BE2C (cell line): ENCODE measurements at places on chromosomes 13 and 19.
A peak's percentile ranks its signal among the peaks of the same experiment; 100 is the strongest.

DNA sequence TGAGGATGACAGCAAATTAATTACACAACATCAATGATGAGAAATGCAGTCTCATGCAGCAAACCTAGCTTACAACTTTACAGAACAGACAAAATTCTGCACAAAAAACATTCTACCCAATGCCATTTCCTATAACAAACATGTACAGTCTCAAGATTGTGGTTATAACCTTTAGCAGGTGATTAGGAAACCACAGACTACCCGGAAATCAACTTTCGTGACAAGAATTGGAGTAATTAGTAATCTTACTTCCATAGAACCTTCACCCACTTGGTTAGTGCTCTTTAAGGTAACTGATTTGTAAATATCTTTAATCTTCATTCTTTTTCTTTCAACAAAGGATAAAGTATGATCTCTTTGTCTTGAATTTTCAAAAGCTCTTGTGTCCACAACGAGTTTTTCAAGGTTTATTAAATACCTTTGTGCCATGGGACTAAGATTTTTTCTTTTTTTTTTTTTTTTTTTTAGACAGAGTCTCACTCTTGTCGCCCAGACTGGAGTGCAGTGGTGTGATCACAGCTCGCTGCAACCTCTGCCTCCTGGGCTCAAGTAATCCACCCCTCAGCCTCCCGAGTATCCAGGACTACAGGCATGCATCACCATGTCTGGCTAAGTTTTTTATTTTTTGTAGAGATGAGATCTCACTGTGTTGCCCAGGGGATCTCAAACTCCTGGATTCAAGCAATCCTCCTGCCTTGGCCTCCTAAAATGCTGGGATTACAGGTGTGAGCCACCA, 78.8 kb downstream of the MAP4K1 start:
- no peak for DNase-seq

DNA sequence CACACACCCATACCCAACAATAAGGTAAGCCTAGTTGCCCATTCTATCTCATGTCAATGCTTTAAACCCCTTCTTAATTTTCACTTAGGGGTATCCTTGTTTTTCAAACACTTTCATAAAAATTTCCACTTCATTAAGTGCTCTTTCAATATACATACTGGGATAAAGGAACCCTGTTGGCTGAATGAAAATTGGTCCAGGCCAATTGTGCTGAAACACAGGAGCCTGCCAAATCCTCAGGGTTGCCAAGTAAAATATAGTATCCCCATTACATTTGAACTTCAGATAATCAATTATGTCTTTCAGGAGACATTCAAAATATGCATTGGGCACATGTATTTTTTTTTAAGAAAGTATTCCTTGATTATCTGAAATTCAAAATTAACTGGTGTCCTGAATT, 1131.1 kb downstream of the SLITRK1 start:
- no peak for DNase-seq

GRCh38 chr19:49837425-49837824, 13.5 kb upstream of the PTOV1 start:
- no peak for DNase-seq

- DNase-seq, result no peak
These were observed 121.8 kb downstream of the KCTD12 start for GRCh38 chr13:76764429-76764828.

GRCh38 chr13:26950546-26950945, 190.0 kb upstream of the GPR12 start:
- DNase-seq, result no peak

- no peak for DNase-seq
These were observed 121.7 kb downstream of the B3GLCT start for GRCh38 chr13:31321457-31321856.

GRCh38 chr19:17489392-17490030, 19.2 kb downstream of the SLC27A1 start:
- no peak for DNase-seq

DNA sequence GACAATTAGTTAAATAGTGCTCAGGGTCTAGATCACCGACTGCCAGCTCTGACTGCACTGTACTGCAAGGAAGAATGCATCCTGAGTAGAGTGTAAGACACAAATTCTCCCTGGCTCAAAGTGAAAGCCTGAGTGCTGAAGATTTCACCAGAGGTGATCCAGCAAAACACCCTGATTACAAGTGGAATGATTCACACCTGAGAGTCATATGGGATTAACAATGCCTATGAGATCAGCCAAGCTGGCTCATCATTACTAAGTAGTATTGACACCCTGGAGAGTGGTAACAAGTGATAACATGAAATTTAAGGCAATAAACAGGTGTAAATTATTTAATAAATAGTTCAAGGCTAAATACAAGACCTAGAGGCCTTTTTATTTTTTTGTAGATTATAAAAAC, 403.8 kb upstream of the PRR20A start:
- DNase-seq, result no peak

- no peak for DNase-seq
These were observed 15.1 kb downstream of the LHFPL6 start for GRCh38 chr13:39587939-39588338.

DNA sequence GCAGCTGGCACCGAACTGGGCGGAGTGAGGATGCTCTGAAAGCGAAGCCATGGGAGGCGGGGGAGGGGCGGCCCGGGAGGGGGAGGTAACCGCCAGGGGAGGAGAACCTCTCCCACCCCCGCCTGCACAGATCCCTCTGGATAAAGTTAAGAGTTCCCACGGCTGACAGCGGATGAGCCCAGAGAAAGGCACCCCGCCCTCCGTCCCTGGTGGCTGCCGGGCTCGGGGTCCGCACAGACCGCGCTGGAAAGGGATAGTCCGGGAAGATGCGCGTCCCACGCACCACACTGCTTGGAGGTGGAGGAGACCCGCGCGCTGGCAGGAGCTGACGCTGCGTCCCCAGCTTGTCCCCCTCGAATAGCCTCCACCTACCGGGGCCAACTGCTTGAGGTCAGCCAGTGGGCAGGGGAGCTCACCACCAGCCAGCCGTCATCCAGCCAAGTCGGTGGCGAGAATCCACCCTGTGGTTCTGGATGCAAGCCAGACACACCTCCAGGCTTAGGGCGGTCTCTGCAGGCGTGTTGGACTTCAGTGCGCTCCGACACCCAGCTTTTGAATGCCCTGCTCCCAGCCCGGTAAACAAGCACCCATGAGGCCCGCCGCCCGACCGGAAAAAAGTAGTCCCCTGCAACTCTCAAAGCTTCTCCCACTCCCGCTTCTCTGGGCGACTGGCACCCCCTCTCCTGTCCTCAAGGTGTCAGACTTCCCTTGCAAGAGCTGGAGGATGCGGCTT, at the start of gene TRPC4:
TRPC4 (minus strand) TSS at position 17 of the 733 bp plus-strand sequence. CDS start 86,439 bp downstream, outside the sequence.
- peak; percentile 30 for DNase-seq

DNA sequence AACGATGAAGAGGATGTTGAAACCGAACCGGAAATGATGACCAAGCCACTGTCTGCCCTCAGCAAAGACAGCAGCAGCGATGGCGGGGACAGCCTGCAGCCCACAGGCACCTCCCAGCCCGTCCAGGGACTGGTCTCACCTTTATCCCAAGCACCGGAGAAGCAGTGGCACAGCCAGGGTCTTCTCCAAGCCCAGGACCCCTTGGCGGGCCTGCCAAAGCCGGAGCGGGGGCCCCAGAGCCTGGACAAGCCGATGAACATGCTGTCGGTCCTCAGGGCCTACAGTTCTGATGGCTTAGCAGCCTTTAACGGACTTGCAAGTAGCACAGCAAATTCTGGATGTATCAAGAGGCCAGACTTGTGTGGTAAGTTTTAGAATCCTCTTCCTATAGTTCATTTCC, 177.0 kb downstream of the ZNF536 start:
- no peak for DNase-seq

GRCh38 chr19:40363069-40363468, 14.6 kb downstream of the PLD3 start:
- DNase-seq, result no peak

- DNase-seq, result no peak
These were observed 99.7 kb downstream of the STARD13 start for GRCh38 chr13:33185853-33186252.

GRCh38 chr13:26914624-26915023, 154.0 kb upstream of the GPR12 start:
- no peak for DNase-seq

DNA sequence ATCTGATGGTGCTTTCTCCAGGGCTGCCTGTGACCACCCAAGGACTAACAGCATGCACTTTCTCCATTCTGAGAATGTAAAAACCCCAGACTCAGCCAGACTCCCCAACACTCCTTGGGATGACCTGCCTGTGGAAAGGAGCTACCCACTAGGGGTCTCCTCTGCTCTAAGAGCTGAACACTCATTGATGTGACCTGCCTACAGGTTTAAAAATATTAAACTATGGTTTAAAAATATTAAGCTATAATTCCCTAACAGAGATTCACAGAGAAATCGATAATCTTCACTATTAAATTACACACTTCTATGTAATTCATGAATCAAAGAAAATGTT, 696.2 kb upstream of the SLITRK5 start:
- no peak for DNase-seq
